ENCODE measurements at places on chromosomes 5 and 9. TPM values are rescaled to one million over a fixed set of nuclear protein-coding genes. Genes with fewer than 3 reads are reported as not detected.

DNA sequence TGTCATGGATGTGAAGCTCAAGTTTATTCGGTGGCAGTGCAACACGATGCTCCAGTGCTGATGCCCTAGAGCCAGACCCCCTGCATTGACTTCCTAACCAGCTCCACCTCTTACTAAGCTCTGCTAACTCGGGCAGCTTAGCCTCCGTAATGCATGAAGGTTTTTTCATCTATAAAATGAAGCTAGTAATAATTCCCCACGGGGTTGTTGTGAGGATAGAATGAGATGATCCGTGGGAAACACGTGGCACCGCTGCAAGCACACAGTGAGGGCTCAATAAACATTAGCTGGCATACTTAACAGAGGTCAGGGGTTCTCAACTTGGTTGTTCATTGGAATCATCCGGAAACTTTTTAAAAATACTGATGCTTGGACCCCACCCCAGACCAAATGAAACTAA is 6.8 kb downstream of the ENC1 start:
- no peak for DNase-seq

- no peak for DNase-seq
These were observed 54.9 kb downstream of the TMEM167A start for GRCh38 chr5:83022334-83022733.

DNA sequence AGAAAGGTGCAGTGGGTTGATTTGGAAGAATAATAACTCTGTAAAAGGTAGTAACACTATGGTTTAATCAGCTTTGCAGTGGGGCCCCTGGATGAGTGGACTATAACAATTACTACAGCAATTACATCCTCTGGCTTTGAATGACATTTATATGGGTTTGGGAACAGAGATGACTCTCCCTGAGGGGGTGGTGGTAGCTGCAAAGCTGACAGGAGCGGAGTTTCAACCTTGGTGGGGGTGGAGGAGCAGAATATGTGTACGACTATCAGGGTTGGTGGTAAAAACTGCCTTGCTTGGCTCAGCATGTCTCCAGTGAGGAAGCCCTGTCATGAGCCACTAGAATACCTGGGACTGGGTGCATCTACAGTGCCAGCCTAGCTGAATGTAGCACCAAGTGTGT is 28.3 kb upstream of the NR3C1 start:
- no peak for DNase-seq

GRCh38 chr9:104900324-104900723 is 27.6 kb downstream of the ABCA1 start:
- no peak for DNase-seq

- DNase-seq: no peak
These were observed 36.7 kb downstream of the MRPS27 start for GRCh38 chr5:72283358-72283757.

DNA sequence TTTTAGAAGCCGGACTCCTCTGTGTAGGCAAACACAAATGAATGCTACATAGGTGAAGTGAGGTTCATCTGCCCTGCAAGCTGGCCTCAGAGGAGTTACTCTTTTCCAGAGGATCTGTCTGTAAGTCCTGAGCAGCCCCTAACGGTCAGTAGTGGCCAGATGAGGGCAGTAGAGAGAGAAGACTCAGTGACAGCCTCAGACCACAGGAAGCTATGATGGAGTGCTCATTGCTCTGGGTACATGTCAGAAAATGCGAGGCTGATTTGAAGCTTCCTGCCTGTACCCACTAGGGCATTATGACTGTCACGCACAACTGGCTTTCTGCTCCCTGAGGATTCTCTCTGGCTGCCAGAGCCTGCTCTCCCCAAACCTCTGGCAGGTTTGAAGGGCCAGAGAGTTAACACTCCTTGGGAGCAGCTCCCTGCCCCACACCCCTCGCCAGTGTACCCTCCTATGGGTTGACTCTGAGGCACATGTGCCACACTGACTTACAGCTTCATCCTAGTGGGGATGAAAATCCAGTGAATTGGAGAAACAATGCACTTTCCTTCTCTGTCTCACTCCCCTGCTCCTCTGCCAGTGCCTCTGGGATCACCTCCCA is 141.5 kb downstream of the GABRG2 start:
- DNase-seq: peak; percentile 3

GRCh38 chr9:4321554-4321953 is 21.7 kb upstream of the GLIS3 start:
- DNase-seq: no peak

DNA sequence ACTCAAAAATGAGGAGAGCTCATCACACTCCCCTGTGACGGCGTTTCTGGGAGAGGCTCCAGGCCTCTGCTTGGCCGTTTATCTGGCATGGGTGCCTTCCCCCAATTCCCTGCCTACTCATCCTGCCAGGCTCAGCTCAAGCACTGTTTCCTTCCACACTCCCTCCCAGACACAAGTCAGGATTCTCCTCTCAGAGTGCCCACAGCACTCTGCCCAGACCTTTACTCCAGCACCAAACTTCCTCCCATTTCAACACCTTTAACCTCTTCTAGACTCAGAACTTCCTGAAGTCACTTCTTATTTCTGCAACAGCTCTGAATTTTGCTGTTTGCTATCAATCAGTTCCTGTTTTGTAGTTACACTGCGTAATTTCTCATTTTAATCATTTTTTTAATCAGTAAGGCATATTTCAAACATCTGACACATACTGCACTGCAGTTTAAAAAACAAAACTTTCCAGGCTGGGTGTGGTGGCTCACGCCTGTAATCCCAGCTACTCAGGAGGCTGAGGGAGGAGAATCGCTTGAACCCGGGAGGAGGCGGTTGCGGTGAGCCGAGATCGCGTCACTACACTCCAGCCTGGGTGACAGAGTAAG is 16.0 kb downstream of the TRMO start:
- no peak for DNase-seq

DNA sequence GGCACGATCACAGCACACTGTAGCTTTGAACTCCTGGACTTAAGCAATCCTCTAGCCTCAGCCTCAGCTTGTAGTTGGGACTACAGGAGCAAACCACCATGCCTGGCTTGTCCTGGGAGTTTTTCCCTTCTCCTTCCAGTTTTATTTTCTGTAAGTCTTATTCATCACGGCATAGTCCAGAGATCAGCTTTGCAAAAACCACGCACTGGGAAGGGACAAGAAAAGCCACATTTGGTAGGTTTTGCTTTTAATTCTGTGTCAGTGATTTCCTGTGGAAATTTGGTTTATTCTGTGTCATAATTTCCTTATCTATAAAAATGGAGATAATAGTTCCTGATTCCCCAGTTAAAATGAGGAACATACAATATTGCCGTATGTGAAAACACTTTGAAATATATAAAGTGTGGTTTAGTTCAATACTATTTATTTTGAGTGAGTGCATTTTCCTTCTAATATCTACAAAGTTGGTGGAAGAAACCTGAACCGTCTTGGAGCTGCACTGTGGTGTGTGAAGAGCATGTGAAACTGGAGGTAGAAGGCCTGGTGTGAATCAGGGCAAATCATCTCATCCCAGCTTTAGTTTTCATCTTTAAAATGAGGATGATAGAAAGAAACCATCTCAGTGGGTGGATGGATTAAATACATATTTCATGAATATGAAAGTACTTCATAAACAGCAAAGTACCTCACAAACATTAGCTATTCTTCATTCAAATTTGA is 92.8 kb upstream of the ELL2 start:
- no peak for DNase-seq

DNA sequence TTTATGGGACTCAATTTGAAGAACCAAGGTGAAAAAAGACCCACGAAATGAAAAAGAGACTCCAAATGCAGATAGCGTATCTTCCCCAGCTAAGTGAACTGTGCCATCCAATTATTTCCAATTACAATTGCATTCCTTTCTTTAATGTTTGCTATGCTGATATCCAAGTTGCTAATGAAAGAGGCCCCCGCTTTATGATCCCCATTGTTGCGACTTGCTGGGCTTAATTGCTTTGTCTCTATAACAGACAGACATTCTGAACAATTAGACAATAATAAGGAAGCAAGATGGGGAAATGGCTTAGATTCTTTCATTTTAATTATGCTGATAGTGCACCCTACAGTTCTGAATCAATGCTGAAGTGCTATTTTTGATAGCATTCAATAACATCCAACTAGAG is 354.3 kb downstream of the KIF4B start:
- DNase-seq: no peak

DNA sequence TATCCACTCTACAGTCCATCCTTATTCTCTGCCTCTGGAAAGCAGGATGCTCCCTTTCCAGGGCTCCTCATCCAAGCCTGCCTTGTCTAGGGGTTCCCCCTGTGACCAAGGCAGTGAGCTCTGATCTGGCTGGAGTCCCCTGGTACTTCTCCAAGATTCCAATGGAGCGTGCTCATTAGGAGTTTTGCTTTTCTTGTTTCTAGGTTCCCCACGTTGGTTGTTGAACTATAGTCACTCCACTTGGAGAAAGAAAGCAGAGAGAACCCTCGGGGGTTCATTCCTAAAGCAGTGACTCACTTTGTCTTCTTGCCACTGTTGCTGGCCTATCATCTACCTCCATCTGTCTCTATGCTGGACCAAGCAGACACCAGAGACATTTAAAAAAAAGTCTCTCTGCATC is 192.6 kb downstream of the TLE4 start:
- DNase-seq: no peak

DNA sequence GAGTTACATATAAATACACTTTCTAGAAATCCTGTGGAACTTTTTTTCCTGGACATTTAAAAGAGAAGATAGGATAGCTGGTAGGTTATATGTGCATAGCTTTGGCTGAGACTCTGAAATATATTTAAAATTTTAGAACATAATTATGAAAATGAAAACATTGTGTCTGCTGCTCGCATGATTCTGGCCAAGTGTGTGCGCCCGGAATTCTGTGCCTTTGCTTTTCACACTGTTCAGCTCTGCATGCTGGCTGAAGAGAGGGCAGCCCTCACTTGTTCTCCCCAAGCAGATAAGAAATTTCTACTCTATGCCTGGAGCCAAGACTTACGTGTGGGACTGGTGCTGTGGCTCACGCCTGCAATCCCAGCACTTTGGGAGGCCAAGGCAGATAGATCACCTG is 153.9 kb downstream of the MED10 start:
- no peak for DNase-seq

DNA sequence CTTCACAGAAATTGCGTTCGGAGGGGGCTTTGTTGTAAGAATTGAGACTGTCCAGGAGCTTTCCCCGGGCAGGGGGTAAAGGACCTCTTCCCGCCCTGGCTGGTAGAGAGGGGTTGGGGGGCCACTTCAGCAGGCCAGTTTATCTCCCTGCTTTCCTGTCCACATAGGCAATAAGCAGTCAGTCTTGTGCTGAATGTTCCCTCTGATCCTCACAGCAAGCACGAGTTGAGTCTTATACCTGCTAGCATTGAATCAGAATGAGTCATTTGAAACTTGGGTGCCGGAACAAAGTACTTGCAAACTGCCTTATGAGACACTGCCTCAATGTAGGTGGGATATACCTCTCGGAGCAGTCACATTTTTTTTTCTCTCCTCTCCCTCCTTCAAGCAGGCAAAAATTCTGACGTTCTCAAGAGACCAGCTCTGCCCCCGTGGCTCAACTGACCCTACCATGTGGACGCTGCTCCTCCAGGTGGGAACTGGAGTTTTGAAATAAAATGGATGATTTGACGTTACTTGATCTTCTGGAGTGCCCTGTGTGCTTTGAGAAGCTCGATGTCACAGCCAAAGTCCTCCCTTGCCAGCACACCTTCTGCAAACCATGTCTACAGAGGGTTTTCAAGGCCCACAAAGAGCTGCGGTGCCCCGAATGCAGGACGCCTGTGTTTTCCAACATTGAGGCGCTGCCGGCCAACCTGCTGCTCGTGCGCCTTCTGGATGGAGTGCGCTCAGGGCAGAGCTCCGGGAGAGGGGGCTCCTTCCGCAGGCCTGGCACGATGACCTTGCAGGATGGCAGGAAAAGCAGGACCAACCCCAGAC is 1.3 kb downstream of the SH3RF2 start:
- DNase-seq: no peak

GRCh38 chr9:21730899-21731298 is 71.5 kb upstream of the MTAP start:
- DNase-seq: no peak

GRCh38 chr5:150070821-150071220 is 15.5 kb downstream of the CSF1R start:
- DNase-seq: no peak

- no peak for DNase-seq
These were observed 40.4 kb downstream of the ABLIM3 start for GRCh38 chr5:149181732-149182131.

DNA sequence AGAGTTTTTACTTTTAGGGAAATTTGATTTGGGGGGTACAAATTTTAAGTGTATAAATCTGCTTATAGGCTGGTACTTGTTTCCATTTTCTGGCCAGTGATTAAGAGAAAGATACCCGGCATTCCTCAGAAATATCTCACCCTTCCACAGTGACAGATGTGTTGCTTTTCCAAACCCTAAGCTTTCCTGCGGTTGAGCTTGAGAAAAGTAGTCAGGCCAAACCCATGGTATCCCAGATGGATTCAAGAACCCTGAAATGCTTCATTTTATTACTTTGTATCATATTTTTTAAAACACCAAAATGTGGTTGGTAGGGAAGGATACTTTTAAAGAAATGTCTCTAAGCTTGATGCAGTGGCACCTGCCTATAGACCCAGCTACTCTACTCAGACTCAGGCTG is 23.5 kb downstream of the SPTAN1 start:
- no peak for DNase-seq

DNA sequence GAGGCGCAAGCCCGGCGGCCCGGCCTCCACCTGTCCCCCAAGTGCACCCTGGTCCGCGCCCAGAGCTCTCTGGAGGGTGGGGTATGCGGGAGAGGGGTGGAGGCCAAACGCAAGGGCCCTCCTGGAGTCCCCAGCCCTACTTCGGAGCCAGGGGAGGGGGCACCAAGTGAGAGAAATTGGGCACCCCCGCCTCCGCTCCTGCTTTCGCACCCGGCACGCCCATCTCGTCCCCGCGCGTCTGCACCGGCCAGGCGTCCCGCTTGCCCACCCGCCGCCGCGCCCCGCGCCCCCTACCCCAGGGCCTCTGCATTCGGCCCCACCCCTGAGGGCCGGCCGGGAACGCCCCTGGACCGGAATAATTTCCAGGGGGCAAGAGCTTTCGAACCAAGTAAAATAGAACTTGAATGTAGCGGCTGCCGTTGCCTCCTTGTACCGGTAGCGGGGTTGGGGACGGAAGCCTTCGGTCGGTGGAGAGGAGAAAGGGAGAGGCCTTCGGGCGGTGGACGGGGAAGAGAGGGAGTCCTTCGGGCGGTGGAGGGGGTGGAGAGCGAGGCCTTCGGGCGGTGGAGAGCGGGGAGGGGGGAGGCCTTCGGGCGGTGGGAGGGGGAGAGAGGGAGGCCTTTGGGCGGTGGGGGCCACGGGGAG is 694 bp upstream of the PHPT1 start:
- peak; percentile 58 for DNase-seq

DNA sequence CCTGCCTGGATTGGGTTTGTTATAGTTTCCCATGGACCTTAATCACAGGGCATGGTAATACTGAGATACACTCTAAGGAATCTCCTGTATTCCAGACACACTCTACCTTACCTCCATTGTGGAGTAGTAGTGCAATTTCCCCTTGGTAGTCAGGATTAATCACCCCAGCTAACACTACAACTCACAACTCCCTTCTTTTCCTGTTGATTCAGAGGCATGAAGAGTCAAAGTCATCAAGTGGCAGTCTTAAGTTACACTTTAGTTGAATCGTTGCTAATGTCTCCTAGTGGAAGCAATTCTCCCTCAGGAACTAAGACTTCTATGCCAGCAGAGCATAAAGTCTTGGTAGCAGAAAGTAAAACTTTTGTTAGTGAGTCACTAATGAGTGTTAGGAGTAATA is 122.7 kb upstream of the APC start:
- no peak for DNase-seq

The IL13 gene
- 0.44 TPM for total RNA-seq

The FCN2 gene
- total RNA-seq: not detected

The CYLC2 gene
- not detected for total RNA-seq

The PLK2 gene
- 4.1 TPM for total RNA-seq

The PCDHB6 gene
- not detected for total RNA-seq

The PCDHGB3 gene
- total RNA-seq: not detected

The SNCAIP gene
- not detected for total RNA-seq

Measured in activated naive CD8-positive, alpha-beta T cell treated with anti-CD3 and anti-CD28 coated beads for 36 hours (primary cell).